ENCODE measurements at places on chromosomes 3 and 15.

DNA sequence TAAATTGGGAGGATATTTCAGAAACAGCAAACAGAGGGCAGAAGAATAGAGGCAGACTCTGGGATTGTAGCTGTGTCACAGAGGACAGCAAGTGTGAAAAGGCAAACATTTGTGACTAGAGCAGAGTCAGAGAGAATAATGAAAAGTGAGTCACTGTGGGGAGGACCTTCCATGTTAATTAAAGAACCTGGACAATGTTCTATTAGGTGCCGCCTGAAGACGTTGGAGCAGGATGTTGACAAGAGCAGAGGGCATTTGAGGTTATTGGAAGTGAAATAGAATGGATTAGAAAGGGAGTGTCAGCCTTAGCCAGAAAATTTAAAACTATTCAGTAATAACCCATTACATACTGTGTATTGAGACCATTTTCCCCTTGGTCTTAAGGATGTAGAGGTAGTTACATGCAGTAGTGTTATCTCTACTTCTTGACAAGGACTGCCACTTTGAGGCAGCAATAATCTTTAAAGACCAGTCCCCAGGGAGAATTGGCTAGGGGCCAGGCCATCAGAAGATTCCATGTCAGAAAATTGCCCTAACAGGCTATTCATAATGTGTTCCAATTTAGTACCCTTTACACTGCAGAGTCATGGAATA, 5.8 kb downstream of the ACKR2 start:
- DNase-seq, result no peak

- no peak for DNase-seq
Measured at GRCh38 chr3:159273070-159273469, 471.2 kb downstream of the MFSD1 start.

- no peak for DNase-seq
Measured at GRCh38 chr15:48494631-48495030, 150.9 kb downstream of the FBN1 start.

DNA sequence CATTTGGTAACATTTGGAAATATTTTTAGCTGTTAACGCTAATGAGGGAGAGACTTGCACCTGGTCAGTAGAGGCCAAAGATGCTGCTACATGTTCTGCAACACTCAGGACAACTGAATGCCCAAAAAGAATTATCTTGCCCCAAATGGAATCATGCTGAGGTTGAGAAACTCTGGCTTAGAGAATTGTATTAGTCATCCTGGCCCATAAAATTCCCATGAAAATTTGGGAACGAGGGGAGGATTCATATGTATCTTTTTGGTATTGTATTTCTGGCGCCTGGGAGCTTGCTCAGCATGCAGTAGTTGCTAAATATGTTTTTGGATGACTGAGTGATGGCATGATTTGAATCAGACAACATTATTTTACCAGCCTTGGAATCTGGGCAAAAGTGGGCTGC, 59.9 kb downstream of the CHL1 start:
- no peak for DNase-seq

GRCh38 chr3:100084100-100084806, 30.0 kb downstream of the FILIP1L start:
- no peak for DNase-seq

DNA sequence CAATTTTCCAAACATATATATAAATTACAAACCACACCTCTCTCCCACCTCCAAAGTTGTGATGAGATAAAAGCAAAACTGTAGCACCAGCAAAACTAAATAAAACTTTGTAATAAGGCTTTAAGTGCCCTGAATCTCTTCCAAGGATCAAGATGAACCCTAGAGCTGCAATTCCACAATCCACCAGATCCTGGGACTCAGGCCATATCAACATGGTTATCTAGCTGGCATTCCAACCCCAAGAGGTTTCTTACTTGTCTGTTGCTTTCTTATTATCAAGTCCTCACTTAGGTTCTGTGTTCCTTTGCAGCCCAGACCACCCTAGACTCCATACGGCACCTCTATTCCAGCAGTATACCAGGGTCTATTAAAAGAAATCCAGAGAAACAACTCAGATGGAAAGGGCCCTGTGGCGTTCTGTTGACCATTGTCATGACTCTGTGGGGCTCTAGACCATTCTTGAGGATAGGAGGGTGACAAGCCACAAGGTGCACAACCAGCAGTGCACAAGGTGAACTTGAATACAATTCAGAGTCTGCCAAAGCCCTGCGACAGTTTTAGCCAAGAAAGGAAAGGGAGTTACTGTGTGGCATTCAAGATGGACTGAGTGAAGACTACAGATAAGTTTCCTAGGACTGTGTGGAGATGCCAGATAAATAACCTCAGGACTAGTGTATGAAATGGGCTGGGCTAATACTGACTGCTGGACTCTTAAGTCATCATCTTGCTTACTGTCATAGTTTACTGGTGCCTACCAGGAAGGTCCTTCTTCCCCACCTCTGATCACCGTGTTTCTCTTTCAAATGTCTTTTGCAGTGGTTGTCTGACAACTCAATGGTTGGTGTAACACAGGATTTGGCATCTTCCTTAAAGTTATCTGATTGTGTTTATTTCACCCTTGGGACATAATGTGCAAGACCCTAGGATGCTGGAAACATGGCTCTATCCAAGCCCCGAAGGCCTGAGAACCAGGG, 27.2 kb downstream of the ACKR2 start:
- DNase-seq, result no peak

GRCh38 chr3:177229791-177230190, 32.5 kb upstream of the TBL1XR1 start:
- no peak for DNase-seq

GRCh38 chr3:8183627-8184026, 318.0 kb upstream of the LMCD1 start:
- no peak for DNase-seq

DNA sequence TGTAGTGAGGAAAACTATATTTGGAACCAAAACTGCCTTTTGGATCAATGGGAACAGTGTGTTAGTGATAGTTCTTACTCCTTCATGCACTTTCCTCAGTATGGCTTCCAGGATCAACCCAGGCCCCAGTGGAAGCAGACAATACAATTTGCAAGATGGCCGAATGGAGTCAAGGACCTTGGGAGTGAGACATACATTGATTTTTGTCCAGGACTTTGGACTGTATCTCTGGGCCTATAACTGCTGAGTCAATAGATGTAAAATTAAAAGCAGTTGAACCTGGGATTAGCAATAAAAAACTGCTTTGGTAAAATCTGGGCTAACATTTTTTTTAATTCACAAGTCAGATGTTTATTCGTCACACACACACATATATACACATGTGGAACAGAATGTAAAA, 1.8 kb downstream of the ARRDC4 start:
- DNase-seq, result no peak

DNA sequence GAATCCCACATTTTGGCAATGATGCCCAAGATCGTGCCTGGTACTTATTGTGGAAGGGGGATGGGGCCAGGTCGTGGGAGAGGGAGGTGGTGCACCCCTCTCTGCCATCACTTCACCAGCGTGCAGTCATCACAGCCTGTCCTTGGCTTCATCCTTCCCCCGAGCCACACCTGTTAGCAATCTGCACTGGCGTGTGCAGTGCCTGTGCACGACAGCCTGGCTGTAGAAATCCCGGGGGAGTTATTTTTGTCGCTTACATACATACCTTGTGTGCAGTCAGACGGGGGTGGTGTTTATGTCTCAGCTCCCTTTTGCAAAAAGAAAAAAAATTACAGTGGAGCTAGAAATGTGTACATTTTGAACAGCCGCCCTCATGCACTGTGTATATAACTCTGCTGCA, 216.0 kb downstream of the TLE3 start:
- DNase-seq, result no peak

DNA sequence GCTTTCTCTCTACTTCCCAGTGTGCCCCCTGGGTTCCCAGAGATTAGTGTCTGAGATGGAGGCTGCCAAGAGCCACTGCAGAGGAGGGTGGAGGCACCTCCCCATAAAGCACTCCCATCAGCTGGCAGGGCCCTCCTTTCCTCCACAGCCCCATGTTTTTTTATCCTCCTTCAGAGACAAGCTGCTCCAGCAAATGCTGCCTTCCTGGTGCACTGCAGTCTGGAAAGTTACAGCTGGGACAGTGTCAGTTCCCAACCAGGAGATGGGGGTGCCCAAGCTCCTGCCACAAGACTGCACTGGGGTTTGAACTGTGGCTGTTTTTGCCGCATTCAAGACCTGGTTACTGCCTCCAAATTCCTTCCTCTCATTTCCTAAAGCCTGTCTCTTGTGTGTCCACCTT, 206.1 kb downstream of the CADPS start:
- DNase-seq, result no peak

GRCh38 chr3:197345390-197345789, 47.0 kb upstream of the DLG1 start:
- no peak for DNase-seq

DNA sequence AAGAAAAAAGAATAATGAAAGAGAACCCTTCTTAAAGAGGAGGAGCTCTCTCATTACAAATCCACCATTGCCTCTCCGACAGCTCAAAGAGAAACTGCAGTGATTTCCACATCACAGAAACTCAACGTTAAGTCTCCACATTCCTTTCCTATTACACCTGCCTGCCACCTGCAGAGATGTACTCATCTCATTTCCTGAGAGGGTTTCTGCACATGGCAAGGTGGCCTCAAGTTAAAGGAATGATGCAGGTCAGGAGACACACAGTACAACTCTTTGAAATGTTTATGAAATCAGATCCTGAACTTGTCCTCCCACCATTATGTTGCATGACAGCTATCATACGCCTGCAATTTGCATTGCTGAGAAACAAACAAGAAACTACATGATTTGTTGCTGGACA, 458.4 kb upstream of the ADAMTS9 start:
- no peak for DNase-seq

DNA sequence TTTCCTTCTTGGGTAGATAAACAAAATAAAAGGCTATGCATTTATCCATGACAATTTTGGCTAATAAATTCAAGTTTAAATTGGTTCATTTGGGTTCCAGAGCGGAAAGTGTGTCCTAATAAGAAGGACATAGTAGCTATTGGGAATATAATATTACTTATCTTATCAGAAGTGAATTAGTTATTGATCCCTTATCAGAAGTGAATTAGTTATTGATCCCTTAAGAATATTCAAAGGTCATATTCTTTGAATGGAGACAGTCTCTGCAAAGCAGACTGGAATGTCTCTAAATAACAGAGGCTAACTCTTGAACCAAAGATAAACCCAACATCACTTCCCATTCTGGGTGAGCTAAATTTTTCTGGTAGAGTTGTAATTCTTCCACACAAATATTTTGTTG, 290.7 kb upstream of the BCHE start:
- DNase-seq, result no peak

- no peak for DNase-seq
Measured at GRCh38 chr3:72439321-72440183, 408.7 kb downstream of the SHQ1 start.

- no peak for DNase-seq
Measured at GRCh38 chr3:15315003-15315402, 17.4 kb downstream of the SH3BP5 start.

- no peak for DNase-seq
Measured at GRCh38 chr3:98151241-98151640, 4.0 kb downstream of the OR5H14 start.

DNA sequence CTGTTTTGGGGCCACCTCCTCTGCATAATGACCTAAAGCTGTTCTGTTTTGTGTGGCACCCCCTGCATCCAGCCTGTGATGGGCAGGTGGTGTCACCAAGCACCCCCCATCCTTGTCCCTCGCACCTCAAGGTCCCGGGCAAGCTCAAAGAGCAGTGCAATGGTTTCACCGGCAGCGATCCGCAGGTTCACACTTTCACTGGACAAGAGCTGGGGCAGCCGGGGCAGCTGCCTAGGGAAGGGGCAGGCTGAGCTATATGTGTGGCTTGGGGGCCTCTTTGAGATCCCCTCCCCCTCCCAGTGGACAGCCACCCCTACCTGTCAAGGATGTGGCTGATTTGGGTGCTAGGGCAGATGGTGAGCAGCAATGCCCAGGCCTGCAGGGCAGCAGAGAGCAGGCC, 3.1 kb downstream of the IFRD2 start:
- no peak for DNase-seq

GRCh38 chr3:140244893-140245292, 309.9 kb downstream of the CLSTN2 start:
- no peak for DNase-seq

- DNase-seq, result no peak
Measured at GRCh38 chr15:94412979-94413746, 181.8 kb downstream of the MCTP2 start.

- DNase-seq, result peak; percentile 44
Measured at GRCh38 chr15:73930371-73930770, 4.1 kb downstream of the LOXL1 start.

GRCh38 chr15:99485153-99485961, 80.4 kb upstream of the MEF2A start:
- DNase-seq, result no peak

DNA sequence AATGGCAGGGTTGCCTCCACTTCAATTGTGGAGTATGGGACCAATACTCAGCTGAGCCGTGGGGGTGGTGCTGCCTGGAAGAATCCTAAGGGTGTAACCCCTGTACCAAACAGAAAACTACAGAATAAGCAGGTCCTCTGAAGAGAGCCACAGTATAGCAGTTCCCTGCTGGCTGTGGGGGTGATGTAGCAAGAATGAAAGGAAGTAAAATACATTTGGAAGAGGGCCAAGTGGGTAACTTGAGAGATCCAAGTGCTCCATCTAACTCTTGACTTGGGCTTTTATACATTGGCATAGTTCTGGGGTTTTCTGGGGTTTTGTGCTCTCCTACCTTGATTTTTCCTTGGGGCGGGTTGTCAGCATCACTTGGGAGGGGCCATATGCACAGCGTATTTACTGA, 341.4 kb downstream of the OTOL1 start:
- no peak for DNase-seq

DNA sequence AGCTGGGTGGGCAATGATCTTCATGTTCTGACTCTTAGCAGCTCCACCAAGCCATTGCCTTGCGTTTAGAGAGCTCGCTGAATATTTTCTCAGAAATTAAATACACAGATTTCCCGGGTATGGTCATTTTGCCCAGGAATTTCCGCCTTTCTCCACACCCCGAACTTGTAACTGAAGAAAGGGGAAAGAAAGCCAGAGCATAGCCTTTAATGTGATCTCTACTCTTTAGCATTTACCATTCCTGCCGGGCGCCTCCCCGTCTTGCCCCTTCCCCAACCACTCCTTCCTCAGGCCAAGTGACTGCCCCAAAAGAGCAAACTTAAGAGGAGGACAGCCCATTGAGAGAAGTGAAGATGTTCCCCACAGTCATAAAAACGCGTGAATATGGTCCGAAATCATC, 53.1 kb downstream of the LMCD1 start:
- no peak for DNase-seq

DNA sequence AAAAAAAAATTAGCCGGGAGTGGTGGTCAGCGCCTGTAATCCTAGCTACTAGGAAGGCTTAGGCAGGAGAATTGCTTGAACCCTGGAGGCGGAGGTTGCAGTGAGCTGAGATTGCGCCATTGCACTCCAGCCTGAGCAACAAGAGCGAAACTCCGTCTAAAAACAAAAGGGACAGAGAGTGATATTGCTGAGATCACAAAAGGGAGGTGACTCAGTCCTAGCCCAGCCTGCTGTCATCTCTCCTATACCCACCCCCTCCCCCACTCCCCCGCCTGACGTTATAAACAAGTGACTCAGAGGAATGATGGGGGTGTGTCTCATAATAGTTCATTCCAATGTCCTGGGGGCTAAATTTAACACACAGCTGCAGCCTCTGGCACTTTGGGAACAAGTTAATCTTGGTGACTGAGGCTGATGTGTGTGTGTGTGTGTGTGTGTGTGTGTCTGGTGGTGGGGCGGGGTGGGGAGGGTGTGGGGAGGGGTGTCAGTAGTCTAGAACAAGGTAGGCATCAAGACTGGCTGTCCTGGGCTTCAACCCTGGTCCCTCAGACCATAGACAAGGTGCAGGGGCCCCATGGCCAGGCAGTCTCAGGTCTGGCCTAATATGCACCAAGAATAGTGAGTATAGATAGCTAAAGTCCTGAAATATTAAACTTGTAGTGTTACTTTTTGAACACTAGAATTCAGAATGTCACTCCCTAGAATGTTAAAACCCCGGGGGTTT, 1.3 kb upstream of the KLHL40 start:
- peak; percentile 46 for DNase-seq
